ENCODE measurements at places on chromosomes 3 and 15.

DNA sequence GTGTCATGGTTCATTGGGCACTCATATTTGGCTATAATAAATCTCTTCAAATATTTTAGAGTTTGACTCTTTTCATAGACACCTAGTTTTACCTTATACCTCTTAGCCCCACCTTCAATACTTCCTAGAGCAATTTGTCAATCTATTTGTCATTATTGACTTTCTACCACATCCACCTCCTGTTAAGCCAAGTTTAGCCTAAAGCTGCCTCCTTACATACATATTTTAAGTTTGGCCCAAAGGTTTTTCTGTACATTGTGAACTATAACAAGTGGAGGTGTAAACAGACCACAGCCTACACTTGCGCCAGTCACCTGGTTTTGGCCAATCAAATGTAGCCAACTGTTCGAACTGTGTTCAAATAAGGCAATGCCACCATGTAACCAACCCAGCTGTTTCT is 18.1 kb upstream of the ABHD17C start:
- DNase-seq: no peak

GRCh38 chr3:49671291-49672288 is 2.6 kb upstream of the APEH start:
- no peak for DNase-seq

- DNase-seq: no peak
Measured at GRCh38 chr3:98014268-98014585, 20.9 kb downstream of the GABRR3 start.

GRCh38 chr3:134713671-134714070 is 62.8 kb upstream of the KY start:
- DNase-seq: no peak

GRCh38 chr3:72453706-72454105 is 394.5 kb downstream of the SHQ1 start:
- no peak for DNase-seq

- no peak for DNase-seq
Measured at GRCh38 chr3:25558121-25558520, 106.6 kb downstream of the TOP2B start.

DNA sequence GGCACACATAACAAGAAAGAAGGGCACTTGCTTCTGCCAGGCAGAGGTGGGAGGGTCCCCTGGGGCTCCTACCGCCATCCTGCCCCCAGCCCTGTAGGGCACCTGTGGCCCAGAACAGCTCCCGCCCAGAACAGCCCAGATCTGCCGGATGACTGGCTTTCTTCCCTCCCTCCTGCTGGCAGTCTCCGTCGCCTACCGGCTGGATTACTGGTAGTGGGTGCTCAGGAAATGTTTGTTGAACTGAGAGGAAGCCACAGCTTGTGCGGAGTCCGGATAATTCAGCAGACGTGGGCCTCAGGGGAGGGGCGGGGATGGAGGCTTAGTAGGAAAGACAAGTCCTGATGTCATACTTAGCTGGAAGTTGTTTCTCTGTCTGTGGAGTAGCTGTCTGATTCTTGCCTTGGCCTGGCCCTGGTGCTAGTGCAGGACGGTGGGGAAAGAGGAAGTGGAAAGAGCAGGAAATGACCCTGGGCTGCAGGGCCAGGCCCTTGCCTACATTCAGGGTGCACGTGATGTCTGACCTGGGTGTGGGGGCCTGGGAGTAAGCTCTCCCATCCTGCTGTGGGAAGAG is 6.7 kb downstream of the CCDC9B start:
- DNase-seq: no peak

DNA sequence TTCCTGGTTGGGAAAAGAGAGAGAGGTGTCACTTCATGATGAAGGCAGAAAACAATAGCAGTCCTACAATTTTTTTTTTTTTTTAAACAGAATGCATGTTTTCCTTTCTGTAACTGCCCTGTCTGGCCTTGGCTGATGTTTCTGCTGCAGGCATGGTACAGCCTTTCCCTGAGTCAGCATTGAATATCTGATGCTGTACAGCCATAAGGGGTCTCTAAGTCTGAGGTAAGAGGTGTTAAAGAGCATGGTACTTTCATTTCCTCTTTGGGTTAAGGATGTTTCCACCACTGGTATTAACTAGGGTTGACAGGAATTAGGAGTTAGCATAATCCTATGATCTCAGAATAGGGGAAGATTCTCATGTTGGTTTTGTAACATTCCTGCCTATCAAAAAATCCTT is 147.4 kb downstream of the CHST2 start:
- no peak for DNase-seq

DNA sequence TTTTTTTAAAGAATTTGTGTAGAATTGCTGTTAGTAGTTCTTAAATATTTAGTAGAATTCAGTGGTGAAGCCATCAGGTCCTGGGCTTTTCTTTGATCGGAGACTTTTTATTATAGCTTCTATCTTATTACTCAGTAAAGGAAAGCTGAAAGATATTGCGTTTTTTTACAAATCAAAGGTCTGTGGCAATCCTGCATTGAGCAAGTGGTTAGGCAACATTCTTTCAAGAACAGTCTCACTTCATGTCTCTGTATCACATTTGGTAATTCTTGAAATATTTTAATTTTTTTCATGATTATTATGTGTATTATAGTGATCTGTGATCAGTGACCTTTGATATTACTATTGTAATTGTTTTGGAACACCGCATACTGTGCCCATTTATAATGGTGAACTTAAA is 140.8 kb downstream of the UNC13C start:
- DNase-seq: no peak

- DNase-seq: no peak
Measured at GRCh38 chr15:78492872-78493271, 14.5 kb upstream of the HYKK start.

DNA sequence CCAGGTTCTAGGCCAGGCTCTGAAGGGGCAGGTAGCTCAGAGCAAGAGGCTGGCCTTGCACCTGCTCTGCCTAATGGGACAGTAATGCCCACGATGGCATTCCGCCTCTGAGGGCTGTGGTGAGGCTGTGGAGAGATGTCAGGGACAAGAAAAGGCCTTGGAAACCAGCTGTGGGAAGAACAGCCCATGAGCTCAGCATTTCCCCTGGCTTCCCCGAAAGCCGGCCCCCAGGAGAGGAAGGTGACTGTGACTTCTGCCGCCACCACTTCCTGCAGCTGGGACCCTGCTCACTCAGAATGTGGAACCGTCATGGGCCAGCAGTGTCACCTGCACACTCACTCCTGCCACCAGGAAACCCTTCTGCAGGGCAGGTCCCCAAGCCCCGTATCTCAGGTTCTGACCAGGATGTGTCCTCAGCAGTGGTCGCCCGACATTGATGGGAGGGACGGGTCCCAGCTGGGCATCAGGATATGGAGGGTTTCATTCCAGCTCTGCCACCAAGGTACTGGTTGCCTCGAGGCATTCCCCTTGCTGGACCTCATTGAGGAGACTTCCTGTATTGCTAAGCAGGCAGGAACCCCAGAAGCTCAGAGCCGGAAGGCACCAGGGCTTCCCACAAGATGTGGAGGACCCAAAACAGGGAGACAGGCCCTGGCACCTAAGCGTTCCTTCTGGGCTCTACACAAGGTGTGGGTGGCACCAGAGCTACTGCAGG is 30.7 kb downstream of the SEMA7A start:
- no peak for DNase-seq

- DNase-seq: no peak
Measured at GRCh38 chr3:73475175-73475574, 149.6 kb downstream of the PDZRN3 start.

- DNase-seq: no peak
Measured at GRCh38 chr3:141505166-141505565, 18.3 kb downstream of the RASA2 start.

DNA sequence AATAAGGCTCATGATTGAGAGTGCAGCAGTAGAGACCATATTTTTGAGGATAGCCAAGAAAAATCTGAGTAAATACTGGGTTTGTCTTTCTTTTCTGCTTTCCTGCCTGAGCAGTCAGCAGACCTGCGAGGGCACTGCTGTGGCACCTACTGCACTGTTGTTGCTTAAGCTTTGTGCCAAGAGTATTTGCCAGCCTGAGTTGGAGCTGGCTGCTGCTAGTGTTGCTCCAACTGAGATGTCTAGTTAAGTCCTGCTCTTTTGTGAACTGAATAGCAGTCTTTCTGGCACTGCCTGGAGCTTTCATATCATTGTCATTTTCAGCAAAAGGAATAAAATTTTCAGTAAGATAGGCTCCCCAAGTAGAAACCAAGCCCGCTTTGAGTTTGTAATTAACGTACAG is 214.5 kb upstream of the P2RY1 start:
- no peak for DNase-seq

DNA sequence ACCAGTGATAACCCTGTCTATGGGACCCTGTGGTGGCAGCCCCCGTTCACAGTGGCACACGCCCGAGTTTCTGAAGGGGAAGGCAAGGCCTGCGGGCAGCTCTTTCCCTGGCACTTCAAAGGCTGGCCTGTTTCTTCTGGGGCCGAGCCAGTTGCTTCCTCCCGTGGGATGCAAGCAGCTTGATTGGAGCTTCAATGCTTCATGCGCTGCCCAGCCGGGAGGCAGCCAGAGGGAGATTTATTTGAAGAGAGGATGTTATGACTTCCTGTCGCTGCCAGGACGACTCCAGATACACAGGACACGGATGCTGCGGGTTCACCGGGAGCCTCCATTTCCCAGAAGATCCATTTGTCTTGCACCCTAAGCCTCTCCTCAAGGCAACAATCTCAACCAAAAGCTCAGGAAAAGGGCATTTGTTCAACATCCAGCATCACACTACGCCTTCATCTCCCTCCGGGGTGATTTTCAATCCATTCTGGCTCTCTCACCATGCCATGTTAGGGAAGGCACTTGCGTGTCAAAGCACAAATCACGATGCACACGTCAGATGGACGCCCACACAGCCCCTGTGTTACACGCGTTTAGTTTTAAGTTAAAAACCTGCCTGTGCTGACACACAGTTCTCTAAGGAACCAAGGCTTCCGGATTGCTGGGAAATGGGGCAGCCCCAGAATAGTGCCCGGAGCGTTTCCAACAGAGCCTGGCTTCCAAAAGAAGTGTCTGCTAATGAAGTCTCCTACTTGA is 330.2 kb downstream of the OCA2 start:
- DNase-seq: no peak

- DNase-seq: no peak
Measured at GRCh38 chr3:98027085-98027446, 8.0 kb downstream of the GABRR3 start.

- DNase-seq: no peak
Measured at GRCh38 chr3:184300378-184300720, 1.3 kb downstream of the PSMD2 start.

- DNase-seq: no peak
Measured at GRCh38 chr3:65291448-65292125, 603.8 kb upstream of the ADAMTS9 start.

GRCh38 chr3:9157651-9158362 is 91.6 kb downstream of the SRGAP3 start:
- no peak for DNase-seq

- no peak for DNase-seq
Measured at GRCh38 chr15:101639667-101640066, 12.5 kb downstream of the TM2D3 start.

DNA sequence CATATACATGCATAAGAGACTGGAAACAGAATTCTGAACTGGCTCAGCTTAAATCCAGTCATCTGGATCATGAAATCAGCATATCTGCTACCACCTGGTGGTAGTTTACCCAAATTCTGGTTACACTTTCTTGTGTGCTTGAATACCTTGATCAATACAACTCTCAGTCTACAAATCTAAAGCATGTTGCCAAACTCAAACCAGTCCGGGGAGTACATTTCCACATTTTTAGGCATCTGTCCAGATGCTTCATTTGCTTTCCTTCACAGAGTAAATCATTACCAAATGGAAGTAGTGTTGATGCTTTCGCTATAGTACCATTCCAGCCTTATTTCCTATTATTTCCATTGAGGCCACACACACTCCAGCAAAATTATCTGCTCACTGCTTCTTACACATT is 126.4 kb downstream of the P2RY1 start:
- no peak for DNase-seq

DNA sequence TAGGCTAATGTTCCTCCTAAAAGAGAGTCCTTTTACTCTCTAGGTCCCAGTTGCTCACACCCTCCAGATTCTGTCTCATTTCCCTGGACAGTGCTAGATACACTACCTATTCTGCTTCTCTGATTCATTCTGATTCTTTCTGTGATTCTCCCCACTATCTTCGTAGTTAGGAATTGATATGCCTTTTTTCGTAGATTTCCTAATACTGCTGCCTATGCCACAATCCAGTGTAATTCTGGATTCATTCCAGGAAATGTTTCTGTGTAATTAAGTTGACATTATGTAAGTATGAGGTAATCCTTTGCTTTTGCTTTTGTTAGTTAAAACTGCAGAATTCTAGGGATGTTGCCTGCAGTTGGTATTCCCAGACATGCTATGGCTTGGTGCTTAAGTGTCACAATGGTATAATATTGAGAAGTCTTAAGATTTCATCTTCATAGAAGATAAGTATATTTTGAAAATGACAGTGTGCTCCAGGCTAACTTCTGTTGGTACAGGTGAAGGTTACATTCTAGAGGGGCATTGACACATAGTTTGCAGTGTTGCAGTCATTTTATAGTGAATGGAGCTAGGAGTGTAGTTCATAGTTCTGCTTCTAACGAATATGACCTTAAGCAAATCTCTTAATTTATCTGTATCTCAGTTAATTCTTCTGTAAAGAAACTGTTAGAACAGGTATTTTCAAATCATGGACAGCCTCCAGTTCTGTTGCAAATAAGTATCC is 54.3 kb downstream of the RIOX2 start:
- no peak for DNase-seq

DNA sequence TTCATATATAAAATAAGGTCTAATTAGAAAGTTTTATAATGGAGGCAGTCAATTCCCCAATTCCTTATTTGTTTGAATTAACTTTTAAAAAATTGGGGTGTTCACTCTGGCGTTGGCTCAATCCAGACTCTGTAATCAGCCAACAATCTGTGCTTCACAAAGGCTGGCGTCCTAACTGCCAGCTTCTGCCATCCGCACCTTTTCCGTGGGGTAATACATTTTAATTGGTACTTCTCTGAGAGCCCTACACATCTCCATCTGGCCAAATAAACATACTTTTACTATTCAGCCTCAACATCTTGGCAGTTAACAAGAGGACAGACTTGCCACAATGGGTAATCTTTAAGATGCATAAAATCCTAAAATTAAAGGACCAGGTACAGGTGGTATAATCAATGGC is 125.2 kb upstream of the CCNL1 start:
- DNase-seq: no peak

- no peak for DNase-seq
Measured at GRCh38 chr3:170012683-170013400, 25.0 kb upstream of the GPR160 start.

GRCh38 chr3:55884066-55884465 is 397.0 kb upstream of the WNT5A start:
- DNase-seq: no peak

GRCh38 chr3:184085389-184085852 is 11.4 kb upstream of the HTR3E start:
- DNase-seq: no peak

All from cortex of kidney (tissue), 1 donor.